H54 (cell line): ENCODE measurements at places on chromosomes 16 and 17.

GRCh38 chr16:66188917-66189725 lies 177.4 kb upstream of the CDH5 start:
- no peak for DNase-seq

- no peak for DNase-seq
Observed at GRCh38 chr17:7856011-7856810, 1.1 kb downstream of the NAA38 start.

GRCh38 chr16:1102333-1102700 lies 6.3 kb upstream of the C1QTNF8 start:
- DNase-seq: no peak

GRCh38 chr16:351804-352520 lies 561 bp downstream of the AXIN1 start:
- DNase-seq: no peak

DNA sequence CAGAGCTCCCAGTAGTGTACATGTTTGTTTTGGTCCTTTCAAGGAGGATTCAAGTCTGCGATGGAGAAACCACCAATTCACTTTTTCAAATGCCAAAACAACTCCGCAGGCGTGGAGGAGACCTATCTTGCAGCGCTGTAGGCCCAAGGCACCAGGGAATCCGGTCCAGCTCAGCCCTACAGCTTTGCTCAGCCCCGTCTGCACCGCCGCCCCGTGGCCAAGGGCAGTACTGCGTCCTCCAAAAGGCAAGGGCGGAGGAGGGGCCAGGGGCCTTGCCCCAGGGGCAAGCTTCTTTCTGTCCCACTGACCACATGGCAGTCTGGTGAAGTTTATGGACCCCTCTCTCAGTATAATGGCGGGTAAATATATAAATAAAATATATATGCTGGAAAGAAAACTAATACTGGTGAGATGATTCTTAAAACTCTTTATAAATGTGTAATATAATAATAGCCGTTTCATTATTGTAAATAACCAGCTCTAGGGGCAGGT lies 709 bp upstream of the CD300LG start:
- peak; percentile 87 for DNase-seq

GRCh38 chr17:79008666-79009387 lies 737 bp downstream of the CANT1 start:
- no peak for DNase-seq
